ENCODE measurements at places on chromosomes 13 and 19.

DNA sequence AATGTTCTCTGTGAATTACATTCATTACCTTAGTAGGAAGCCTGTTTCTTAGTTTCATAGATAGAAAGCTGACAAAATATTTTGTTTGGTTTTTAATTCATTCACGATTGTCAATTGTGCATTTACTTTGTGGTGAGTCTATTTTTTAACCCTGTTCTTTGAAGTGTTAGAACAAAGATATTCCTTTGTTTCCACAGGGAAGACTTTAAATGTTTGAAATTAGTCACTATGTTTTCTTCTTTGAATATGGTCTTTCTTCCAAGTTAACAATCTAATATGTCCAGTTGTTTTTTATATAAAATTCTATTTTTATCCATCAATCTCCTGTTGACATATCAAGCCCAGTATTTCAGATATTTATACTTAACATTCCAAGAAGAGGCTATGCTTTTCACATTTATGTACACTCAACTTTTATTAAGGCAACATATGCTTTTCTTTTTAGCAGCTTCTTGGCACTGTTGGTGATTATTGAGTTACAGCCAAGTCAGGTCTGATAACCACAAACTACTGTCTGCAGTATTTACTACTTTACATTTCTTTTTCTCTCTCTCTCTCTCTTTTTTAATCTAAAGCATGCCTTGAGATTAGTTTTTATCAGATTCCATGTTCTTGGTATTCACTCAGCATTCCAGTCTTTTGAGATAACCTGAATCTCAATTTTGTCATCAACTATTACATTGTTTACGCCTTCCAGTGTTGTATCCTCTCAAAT, 812.8 kb upstream of the SLC10A2 start:
- DNase-seq = no peak

GRCh38 chr19:39993605-39994004, 3.3 kb upstream of the ZNF546 start:
- DNase-seq = no peak

GRCh38 chr19:15330801-15331418, 1.4 kb downstream of the BRD4 start:
- DNase-seq = peak; percentile 40

- DNase-seq = peak; percentile 46
Measured at GRCh38 chr13:45393941-45394570, 24.1 kb downstream of the SLC25A30 start.

DNA sequence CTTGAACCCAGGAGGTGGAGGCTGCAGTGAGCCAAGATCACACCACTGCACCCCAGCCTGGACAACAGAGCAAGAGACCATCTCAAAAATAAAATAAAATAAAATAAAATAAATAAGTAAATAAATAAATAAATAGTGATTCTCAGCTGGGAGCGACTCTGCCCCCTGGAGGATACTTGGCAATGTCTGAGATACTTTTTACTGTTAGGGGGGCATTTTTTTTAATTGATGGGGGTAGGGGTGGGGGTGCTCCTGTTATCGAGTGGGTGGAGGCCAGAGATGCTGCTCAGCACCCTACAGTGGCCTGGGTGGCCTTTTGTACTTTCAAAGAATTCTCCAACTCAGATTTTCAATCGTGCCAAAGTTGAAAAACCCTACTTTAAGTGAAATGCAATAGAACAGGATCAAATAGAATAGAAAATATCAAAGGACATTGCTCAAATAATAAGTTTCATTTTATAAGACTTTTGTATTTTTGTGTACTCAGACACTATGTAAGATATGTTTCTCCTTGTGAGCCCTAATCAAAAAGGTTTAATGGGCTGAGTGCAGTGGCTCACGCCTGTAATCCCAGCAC, 7.1 kb upstream of the CLPP start:
- DNase-seq = no peak

DNA sequence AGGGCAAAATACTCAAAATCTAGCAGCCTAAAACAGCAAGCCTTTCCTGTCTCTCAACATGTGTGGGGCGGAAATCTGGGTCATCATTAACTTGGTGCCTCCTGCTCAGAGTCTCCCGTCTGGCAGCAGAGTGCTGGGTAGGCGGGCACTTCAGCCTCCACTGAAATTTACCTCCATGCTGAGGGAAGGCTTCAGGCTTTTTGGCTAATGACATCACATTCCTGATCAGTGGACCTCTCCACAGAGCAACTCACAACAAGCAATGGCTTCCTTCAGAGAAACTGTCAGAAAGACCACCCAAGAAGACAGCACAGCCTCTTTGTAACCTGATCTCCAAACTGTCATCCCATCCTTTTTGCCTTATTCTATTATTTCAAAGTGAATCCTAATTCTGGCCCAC, 1109.0 kb downstream of the UQCRFS1 start:
- no peak for DNase-seq

DNA sequence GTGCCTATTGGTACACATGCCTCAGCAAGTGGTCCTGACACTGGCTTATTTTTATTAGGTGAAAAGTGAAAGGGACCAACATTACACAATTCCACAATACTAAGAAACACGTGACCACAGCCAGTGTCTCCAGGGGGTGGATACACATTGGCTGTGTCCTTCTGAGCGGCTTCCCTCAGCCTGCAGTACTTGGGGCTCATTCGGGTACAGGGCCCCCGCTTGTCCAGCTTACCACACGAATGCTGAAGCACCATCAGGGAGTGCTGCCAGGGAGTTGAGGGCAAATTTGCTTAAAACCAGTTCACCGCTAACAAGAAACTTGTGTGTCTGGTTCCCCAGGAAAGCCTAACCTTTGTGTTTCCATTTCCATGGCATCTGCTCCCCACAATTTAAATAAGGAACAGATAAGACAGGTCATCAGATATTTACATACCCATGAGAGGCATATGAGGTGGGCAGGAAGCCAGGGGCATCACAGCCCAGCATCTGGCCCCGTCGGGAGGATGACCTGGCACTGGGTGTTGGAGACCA, 23.3 kb downstream of the PBX4 start:
- no peak for DNase-seq

GRCh38 chr19:8054169-8054568, 1.6 kb downstream of the CCL25 start:
- DNase-seq = no peak

GRCh38 chr13:27006519-27007161, 165.0 kb downstream of the USP12 start:
- DNase-seq = no peak

DNA sequence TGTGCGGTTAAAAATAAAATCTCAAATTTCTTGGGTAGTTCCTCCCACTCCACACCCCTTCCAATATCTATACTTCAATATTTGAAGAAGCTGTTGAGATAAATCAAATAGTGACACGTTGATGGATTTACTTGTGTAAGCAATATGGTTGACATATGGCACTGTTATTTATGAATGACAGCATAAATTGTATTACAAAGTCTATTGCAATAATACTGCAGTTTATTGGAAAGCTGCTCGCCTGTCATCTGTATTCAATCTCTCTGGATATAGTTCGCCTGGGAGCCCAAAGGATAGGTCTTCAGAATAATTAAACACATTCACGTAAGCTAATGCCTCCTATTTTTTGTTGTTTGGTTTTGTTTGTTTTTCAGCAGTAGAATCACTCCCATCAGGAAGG, 5.0 kb upstream of the ZIC5 start:
- DNase-seq = no peak

DNA sequence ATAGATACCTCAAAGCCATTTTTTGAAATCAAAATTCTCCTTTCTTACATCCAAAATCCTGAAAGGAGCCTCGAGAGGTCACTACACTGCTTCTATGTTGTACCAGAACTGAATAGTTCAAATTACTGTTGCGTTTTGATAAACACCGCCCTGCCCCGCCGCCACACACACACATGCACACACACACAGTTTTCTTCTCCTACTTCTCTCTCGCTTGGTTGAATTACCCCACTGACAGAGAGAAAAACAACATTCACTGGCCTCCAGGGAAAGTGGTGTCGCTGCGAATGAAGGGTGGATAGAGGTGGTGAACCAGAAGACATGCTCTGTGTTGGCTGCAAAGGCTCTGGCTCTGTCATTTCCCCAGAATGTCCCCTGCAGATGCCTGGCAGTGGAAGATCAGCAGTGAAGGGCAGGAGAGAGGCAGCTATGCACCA, 183.4 kb upstream of the RFC3 start:
- DNase-seq = no peak

DNA sequence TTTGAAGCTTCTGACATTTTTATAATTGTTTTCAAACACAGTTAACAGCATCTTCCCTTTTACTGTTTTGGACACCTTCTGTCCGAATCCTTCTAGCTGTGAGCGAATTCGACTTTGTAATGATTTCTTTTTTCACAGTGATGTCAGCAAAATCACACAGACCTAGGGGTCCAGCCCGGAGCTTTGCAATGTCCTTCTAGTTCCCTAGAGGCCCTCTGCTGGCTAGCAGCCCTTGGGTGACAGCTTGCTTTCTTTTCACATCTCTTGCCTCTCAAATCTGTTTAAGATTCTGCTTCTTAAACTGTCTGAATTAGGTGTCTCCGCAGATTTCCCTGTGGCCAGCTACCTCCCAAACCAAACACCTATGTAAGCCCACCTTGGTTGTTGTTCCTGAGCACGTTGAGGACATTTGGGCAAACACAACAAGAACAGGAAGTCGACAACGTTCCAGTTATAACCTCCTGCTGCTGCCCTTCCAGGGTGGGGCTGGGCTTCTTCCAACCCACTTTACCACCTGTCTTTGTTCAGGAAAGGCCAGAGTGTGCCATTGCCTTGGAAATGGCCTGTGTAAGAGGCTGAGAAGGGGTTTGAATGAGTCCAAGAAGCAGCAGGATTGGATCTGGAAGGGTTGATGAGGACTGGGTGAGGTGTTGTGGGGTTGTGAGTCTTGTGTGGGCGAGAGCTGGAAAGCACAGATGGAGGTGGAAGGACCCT, 123.1 kb downstream of the ATP8A2 start:
- no peak for DNase-seq

DNA sequence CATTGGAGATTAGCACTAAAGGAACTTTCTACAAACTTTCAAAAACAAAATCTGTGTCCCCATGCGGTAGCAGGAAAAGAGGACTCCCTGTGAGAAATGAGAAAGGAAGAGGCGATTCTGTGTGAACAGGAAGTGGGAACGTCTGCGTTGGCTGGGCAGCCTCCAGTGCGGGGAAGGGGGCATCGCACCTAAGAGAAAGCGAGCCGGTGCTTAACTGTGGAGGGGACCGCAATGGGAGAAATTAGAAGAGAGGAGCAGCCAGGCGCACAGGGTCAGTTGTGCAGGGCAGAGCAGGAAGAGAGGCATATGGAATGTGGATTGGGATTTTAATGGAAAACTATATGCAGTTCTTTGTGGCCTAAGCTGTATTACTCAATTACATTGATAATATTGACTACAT, 77.4 kb upstream of the DOCK9 start:
- DNase-seq = no peak

GRCh38 chr19:1507763-1508506, 4.9 kb downstream of the ADAMTSL5 start:
- peak; percentile 93 for DNase-seq

DNA sequence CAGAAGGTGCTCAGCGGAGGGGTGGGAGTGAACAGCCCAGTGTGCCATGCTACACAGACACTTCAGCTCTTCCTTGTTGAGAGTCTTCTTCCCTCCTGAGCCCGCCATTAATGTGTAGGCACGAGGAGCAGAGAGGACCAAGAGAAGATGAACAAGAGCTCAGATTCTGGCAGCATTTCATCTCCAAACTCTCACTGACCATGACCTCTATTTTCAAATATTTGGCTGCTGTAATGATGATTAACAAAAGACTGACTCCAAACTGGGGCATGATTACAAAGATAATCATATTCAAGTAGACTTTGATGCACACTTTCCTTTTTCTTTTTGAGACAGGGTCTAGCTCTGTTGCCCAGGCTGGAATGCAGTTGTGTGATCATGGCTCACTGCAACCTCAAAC, 236.5 kb downstream of the DCLK1 start:
- DNase-seq = no peak

DNA sequence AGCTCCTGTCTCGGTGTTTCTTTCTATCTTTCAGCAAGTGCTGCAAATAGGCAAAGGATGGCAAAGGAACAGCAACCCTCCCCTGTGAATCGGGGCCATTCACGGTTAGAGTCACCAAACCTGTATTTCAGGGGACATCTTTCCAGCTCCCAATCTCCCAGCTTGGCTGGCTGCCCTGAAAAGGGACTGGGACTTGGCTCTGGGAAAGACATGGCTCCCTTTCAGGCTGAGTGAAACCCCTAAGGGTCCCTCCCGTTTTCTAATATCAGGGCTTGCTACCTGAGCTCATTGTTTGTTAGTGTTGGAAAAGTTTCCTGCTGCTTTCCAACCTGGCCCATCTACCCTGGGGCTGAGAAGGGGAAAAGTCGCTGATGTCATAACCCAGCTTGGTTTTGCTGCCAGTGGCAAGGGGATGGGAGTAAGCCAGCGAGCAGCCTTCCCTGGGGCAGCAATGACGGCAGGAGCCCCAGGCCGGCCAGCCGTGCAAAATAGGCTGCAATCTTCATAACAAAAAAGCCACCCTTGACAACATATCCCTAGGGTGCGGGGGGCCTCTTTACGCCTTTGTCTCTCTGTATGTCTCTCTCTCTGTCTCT, 29.9 kb downstream of the SERP2 start:
- DNase-seq = no peak

DNA sequence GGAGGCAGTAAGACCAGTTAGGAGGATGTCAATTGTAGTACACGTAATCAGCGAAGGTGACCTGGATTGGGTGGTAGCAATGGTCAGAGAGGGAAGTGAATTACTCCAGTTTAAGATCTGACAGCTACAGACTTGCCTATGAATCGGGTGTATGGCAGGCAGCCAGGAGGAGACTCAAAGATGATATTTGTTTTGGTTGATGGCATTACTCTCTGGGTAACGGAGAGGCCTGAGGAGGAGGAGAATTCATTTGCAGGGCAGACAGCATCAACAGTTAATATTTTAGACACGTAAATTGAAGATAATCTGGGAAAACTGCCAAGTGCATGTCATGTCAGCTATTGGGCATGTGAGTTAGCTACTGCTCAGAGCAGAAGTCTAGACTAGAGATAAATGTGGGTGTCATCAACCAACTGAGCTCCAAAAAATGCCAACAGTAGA, 109.2 kb downstream of the SGCG start:
- DNase-seq = no peak

- DNase-seq = peak; percentile 48
Measured at GRCh38 chr19:35673121-35673804, 6.9 kb downstream of the UPK1A start.

DNA sequence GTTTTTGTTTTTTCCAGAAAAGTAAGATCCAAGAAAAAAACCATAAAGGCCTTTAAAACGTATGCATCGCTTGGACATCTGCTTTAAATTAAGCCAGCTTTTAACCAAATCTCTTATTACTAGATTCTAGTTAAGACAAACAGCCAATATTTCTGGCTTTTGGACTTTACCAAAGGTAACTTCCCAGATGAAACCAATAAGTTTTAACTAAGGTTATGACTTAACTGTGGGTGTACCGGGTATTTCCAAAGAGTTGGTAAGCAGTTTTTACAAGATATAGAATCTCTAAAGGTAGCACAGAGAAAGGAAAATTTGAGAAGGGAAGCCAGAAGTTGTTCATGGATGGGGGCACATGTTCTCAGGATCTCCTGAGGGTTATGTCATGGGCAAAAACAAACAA, 34.0 kb downstream of the CEACAM1 start:
- DNase-seq = no peak

All from CD4-positive, alpha-beta T cell treated with Interleukin-4 for 4 hours (primary cell).